ENCODE measurements at places on chromosomes 2 and 18.

DNA sequence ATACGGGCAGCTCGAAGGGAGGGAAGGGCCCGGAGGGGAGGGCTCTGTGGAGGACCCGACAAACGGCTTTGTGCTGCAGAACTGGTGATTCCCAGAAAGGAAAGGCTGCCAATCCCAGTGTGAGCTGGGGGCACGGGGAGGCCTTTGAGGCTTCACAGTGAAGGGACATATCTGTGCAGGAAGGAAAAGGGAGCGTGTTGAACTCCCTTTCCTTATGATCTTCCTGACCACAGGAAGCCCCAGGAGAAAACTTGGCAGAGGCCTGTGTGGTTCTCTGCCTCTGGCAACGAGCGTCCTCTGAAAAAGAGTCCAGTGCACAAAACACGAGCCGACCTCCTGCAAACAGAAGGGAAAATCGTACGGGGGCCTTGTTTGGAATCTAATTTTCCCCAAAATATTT, 683.5 kb upstream of the SALL3 start:
- no peak for DNase-seq

GRCh38 chr18:14922965-14923565, 175.1 kb downstream of the ANKRD30B start:
- DNase-seq = no peak

DNA sequence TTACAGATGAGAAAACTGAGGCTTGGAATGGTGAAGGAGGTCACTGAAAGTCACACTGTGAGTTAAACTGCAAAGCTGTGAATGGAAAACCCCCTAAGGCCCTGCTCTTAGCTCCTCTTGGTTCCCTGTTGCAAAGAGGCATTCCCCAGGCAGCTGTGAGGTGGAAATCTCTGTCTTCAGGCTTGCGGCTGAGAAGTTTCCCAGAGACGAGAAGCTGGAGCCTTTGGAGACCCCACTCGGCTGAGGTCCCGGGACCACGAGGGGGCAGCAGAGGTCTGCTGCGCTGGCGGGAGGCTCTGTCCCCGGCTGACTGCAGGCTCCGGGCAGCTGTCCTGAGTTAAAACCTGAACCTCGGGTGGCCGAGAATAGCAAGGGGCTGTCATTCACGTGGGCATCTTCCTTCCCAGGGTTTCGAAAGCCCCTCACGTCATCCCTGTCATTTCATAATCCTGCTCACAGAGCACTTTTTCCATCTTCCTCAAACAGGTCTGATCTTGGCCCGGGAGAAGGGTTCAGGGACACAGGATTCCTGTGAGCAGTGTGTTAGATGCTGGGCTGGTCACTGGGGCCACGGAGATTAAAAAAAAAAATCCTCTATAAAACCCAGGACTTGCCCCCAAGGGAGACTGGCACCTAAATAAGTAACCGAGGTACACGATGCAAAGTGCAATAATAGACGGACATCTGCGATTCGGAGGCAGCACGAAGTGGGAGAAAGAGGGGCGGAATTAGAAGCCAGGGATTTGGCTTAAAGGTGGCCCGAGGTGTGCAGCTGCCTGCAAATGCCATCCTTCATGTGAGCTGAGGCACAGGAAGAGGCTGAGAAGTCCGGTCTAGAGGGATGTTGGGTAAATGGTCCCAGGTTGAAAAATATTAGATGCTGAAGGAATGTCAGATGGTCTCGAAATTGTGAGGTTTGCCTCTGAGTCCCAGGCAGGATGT, 24.6 kb upstream of the ATOH8 start:
- DNase-seq = no peak

GRCh38 chr2:24926602-24927252, 6.7 kb upstream of the ADCY3 start:
- DNase-seq = no peak

GRCh38 chr18:48782381-48782861, 168.3 kb downstream of the SMAD7 start:
- DNase-seq = no peak

DNA sequence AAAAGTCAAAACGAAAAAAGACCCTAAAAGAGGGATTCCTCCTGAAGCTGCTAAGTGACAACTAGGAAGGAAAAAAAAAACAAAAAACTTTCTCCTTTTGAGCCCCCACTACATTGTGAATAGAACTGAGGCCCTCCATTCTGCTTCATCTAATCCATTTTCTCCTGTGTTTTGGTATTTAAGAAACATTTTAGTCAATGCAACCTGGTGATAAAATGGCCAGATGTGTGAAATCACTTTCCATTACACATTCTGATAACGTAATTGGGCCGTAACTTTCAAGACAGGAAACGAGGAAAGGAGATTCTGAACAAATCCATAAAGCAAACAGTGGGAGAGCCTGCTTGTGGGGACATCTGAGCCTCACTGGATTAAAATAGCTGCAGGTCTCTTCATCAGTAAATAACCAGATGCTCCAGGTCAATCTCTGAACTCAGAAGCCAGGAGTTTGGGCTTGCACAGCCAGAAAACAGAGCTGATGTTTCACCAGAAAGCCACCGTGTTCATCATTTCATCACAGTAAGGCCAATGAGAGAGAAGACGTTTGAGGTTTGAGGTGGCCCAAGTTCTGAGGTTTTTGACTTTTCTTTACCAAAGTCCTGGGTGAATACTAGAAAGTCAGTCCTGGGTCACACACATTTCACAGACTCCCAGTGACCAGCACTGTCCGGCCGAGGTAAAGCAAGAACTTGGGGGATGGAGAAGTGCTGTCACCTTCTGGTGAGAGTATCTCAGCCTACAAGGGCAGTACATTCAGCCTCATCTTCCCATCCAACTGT, 47.8 kb downstream of the TGFA start:
- DNase-seq = no peak

DNA sequence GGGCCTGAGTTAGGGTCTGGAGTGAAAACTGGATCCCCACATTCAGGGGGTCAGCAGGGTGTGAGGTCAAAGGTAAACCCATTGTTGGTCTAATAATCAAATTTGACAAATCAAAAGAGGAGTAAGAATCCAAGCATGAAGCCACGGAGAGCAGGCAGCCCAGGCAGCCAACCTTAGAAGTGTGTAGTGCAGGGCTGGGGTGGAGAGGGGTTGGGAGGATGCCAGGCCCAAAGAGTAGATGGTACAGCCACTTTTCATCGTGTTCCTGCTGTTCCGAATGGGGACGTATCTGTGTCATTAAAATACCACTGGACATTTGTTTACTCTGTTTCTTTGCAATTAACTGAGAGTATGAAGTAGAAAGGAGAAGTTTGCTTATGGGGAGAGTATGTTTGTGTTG, 16.5 kb upstream of the SPTBN1 start:
- no peak for DNase-seq

GRCh38 chr18:26435415-26436095, 112.8 kb downstream of the KCTD1 start:
- DNase-seq = no peak

DNA sequence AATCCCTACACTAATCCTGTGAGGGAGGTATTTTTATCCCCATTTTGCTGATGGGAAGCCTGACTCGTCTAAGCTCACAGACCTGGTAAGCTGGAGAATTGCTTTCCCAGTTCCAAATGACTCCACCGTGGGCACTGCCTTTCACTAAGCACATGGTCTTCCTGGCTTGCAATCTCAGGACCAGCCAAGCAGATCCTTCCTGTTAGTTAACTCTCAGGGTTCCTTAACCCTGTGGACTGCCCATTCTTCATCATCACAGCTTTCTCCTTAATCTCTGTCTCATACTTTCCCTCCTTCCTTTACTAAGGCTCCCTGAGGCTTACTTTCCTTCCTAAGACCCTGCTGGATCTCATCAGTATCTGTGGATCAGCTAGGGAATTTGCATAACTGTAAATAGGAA, 122.2 kb upstream of the ZEB2 start:
- DNase-seq = no peak

DNA sequence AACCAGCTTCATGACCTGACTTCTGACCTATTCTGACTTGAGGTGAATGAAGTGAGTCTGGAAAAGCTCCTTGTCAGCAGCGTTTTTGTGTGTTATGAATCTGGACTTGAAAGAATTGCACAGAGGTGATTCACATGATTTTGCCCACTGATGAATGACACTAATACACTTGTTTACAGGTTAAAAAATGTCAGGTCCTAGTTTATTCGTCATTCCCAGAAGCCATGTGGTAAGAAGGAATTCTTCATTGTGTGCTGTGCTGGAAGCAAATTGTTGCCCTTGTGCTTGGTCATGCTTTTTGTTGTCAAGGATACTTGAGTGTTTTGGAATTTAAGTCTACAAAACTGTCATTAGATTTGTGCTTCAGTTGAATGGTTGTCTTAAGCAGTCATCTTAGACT, 15.5 kb downstream of the SEC11C start:
- DNase-seq = no peak

DNA sequence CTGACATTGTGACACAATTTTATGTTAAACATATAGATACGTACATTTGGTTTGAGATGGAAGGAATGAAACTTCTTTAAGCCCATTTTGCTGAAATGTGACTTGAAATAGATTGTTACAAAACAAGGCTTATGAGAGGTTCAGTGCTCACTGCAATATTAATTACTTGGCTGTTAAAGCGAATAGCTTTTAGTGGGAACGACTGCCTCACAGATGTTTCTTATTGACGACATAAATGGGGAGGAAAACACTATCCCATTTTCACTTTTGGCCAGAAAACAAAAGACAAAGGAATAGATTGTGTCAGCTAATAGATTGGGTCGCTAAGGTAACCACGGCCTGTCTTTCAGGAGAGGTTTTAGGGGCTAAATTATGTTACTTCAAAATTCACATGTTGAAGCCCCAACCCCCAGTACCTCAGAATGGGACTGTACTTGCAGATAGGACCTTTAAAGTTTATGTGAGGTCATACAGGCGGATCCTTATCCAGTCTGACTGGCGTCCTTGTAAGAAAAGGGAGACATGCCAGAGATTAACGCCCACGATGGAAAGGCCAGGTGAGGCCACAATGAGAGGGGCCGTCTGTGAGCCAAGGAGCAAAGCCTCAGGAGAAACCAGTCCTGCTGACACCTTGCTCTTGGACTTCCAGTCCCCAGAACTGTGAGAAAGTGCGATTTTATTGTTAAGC, 10.8 kb downstream of the INPP1 start:
- DNase-seq = no peak

DNA sequence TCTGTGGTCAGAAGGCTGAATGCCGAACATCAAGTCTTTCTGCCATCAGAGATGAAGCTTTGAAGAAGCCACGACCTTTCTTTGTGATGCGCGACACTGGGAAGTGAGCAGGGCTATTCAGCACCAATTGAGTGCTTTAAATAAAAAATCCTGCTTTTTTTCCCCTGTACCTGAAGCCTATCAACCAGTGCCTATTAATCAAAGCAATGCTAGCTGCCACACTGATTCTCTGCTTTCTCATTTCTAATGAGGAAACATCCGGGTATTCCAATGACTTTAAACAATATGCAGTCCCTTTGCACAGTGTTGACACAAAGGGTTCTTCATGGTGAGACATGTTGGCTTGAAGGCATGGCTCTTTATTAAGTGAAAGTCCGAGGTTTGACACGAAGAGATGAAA, 88.0 kb downstream of the GALR1 start:
- no peak for DNase-seq

All from NCI-H2081 treated with DMSO at 0.1 percent for 48 hours (cell line).